ENCODE measurements at places on chromosomes 1 and 21.

DNA sequence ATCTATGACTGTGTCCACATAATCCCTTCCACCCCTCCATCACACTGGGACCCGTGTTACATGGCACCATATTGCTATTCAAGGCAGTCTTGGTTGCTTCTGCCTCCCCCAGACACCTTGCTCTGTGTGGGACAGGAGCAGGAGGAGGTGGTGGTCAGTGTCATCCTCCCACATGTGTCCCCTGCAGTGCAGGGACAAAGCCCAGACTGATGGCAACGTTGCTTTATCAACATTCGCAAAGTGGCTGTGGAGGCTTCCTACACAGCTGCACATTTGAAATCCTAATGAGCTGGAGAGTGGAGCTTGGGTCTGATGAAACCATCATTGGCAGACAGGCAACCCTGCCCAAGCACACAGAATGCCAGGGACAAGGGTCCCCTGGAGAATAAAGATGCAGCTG is 26.2 kb downstream of the TRIM67 start:
- no peak for DNase-seq

GRCh38 chr1:241519308-241520079 is at the start of gene FH:
Gene FH, minus strand, starts transcription at chr1:241519755. Its CDS starts 33 bp downstream, at chr1:241519722.
- peak; percentile 94 for DNase-seq

GRCh38 chr1:86948212-86948611 is 33.8 kb downstream of the HS2ST1 start:
- DNase-seq: no peak

DNA sequence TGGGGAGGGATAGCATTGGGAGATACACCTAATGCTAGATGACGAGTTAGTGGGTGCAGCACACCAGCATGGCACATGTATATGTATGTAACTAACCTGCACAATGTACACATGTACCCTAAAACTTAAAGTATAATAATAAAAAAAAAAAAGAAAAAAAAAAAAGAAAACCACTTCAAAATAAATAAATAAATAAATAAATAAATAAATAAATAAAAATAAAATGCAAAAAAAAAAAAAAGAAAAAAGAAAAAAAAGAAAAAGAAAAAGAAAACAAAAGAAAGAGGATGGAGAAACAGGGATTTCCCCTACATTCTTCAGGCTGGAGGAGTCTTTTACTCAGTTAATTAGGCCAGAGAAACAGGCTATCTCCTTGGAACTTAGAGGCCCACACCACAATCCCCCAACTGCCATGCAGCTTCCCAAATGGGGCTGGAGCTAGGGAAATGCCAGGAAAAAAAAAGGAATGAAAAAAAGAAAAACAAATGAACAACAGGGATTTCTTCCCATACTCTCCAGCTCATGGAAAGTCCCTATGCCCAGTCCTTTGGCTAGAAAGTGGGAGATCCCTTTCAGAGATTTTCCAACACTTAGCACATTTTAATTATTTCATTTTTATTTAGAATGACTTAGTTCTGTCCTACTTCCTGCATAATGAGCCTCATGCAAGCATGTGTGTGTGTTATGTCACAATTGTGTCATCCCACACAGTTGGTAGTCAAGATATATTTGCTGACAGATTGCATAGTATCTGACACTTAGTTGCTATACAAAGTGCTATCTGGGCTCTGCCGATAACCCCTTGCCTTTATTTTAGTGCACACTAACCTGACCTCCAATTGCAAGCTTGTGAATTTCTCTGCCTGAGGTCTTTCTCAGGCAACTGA is 486.4 kb downstream of the PLPP3 start:
- DNase-seq: no peak

- no peak for DNase-seq
Measured at GRCh38 chr1:23899070-23899469, 14.1 kb downstream of the CNR2 start.

DNA sequence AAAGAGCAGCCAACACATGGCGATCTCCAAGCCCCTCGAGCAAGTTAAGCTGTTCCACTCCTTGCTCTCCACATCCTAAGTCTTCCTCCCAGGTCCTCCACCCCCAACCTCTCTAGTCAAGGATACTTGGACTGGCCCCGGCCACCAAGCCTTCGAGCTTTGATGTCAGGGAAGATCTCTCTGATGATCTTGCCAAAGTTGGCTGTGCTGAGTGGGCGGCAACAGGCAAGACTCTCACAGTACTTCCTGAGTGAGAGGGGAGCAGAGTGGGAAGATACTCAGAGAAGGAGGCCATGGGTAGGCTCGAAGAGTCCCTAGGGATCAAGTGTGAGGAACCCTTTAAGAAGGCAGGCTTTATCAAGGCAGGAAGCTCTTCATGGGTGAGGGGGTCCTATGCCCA is 2.8 kb downstream of the RFX5 start:
- DNase-seq: no peak

GRCh38 chr1:80523861-80524260 is 1276.9 kb upstream of the ADGRL2 start:
- DNase-seq: no peak

DNA sequence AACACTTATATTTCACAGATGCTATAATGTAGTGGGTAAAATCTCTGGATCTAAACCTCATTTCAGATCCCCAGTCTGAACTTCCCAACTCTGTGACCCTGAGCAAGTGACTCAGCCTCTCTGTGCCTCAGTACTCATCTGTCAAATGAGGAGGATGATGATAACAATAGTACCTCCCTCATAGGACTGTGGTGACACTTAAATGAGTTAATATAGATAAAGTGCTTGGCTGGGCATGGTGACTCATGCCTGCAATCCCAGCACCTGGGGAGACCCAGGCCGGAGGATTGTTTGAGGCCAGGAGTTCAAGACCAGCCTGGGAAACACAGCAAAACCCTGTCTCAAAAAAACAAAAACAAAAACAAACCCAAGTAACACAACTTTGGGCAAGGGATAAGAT is 4.7 kb upstream of the ECE1 start:
- DNase-seq: no peak

- DNase-seq: no peak
Measured at GRCh38 chr1:159931795-159932173, 6.5 kb upstream of the TAGLN2 start.

DNA sequence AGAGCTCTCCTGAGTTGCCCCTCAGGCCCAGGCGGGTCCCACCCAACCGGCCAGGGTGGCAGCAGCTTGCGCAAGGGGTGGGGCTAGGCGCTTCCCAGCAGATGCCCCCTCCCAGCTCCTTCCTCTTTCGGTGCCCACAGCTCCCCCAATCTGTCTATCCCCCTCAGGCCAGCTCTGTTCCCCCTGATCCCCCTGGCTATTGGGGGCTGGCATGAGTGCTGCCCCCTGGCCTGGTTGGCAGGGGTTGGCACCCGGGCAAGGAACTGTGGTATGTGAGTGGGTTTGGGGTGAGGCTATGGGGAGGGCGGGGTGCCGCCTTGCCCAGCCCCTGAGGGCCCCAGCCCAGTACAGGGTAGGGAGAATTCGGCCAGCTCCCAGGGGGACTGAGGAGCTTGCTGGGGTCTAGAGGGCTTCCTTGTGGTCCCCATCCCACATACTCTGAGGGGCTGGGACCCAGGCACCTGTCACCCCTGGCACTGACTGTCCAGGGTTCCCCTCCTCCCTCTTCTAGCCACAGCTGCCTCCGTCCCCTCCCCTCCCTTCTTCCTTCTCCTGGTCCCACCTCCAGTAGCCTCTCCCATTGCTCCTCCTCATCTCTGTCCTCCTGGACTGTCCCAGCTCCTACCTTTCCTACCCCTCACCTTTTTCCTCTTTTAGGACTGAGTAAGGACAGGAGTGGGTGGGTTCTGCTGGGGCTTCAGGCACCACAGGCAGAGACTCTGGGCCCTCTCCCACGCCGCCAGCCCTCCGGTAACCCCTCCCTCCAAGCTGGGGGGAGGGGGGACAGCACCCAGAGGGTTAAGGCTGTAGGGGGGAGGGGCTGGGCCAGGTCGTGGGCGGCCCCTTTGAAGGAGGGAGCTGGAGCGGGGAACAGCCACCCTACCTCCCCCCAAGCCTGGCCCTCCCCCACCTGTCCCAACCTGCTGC is 5.7 kb downstream of the ZBTB7B start:
- DNase-seq: no peak

DNA sequence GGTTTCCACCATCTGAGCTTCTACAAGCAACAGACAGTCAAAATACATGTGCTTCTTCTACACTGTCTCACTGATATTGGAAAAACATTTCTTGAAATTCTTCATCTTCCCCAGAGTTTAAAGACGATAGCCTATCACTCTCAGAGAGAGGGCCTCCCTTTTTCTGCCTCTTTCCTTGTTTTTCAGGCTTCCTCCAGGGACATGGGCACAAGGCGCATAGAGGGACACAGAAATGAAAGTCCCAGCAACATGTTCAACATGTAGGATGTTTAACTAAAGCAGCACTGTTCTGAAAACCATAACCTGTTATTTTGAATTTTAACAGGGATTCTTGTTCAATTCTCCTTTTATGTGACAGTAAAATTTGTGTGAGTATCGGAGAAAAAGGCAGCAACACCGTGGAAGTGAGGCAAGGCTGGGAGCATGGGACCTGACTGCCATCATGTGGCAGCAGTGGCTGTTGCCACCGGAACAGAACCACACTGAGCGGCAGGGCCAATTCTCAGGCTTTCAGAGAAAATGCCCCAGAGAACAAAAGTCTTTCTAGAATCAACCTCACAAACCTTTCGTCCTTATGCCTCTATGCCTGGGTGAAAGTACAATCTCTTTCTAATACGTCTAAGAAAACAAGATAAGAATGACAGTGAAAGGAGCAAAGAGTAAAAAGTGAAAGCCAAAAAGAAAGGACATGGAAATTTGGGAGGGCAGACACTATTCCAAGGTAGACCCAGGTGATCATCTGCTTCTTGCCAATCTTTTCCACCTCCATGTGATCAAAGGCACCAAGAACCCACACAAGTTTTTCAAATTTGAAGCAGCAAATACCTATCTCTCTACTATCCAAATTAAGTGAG is 54.5 kb downstream of the PCNX2 start:
- DNase-seq: peak; percentile 36

- DNase-seq: peak; percentile 74
Measured at GRCh38 chr1:33327587-33328325, 6.9 kb upstream of the A3GALT2 start.

GRCh38 chr1:245225322-245226202 is 70.8 kb downstream of the KIF26B start:
- DNase-seq: peak; percentile 31

- DNase-seq: no peak
Measured at GRCh38 chr1:19960591-19960990, 18.8 kb downstream of the PLA2G2A start.

DNA sequence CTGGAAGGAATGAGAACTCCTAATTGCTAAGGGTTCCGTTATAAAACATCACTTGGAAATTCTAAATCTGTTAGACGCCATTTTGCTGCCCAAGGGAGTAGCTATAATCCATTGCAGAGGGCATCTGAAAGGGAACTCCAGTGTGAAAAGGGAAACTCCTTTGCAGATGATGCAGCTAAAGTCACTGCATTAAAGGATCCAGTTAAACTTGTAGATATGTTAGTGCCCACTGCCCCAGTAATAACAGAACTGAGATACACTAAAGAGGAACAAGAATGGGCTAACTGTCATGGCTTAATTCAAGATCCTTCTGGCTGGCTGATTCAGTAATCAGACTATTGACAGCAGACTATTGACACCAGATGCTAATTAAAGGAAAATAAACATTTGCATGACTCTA is 81.8 kb upstream of the KIAA0040 start:
- no peak for DNase-seq

- DNase-seq: no peak
Measured at GRCh38 chr1:98018074-98018473, 97.2 kb upstream of the DPYD start.

DNA sequence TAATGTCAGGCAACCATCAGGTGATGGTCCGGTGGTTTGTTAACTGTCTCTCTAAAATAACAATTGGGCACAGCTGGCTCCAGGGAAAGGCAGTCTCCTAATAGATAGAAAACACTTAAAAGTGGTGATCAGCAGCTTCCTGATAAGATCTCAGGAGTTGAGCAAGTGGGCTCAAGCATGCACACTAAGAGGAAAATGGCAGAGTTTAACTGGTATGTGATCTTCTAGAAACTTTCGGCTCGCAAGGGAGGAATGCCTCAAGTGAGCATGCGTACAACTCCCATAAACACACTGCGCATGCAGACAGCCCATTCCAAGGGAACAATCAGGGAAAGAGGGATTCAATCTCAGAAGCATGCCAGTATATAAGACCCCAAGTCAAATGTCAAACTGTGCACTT is 52.2 kb upstream of the VTCN1 start:
- DNase-seq: no peak

GRCh38 chr1:21622466-21623315 is 46.5 kb downstream of the RAP1GAP start:
- no peak for DNase-seq

GRCh38 chr1:9472386-9473031 is 66.8 kb upstream of the SLC25A33 start:
- DNase-seq: no peak

DNA sequence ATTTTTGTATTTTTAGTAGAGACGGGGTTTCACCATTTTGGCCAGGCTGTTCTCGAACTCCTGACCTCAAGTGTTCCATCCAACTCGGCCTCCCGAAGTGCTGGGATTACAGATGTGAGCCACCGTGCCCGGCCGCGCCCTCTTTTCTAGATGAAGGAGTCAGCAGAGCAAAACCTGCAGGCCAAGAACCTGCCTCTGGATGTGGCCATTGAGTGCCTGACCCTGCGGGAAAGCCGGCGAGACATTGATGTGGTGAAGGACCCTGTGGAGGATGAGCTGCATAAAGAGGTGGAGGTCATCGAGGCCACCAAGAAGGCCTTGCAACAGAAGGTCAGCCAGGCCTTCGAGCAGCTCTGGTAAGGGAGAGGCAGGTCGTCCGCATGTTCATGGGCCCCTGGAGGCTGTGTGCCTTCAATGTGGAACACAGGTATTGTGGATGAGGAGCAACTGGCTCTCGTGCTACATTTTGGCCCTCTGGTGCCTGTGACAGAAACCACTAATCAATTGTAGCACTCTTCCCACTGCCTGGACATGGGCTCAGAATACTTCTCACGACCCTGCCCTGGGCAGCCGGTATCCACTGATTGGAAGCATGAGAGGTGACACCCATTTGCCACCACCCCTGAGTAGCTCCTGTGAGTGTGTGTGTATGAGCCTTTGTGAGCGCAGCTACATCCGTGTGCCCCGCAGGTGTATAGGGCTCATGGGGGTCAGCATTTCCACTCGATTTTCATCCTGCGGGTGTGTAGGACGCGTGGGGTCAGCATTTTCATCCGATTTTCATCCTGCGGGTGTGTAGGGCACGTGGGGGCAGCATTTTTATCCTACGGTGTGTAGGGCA is 2.0 kb downstream of the TEKT2 start:
- DNase-seq: no peak

DNA sequence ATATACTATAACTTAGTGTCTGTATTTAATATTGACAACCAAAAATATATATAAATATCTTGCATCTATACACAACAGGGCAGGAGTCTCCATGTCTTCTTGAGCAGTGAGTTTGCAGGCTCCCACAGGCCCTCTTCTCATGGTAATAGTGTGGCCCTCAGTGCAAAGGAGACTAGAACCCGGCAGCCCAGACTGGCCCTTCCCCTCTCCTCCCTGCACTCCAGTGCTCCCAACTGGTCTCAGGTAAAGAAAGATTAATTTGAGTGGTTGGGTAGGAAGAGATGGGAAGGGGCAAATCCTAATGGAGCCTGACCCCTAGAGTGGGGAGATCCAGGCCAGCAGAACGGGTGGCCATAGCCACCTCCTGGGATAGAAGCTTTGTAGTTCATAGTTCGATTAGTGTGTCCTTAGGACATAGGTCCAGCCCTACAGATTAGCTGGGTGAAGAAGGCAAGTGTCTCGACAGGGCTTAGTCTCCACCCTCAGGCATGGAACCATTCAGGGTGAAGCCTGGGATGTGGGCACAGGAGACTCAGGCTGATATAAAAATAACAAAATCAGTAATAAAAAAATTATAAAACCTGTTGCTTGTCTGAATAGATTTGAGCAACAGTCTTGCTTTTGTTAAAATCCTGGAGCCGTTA is 32.3 kb downstream of the SLC2A1 start:
- no peak for DNase-seq
